ENCODE measurements at places on chromosomes 2 and 18.

DNA sequence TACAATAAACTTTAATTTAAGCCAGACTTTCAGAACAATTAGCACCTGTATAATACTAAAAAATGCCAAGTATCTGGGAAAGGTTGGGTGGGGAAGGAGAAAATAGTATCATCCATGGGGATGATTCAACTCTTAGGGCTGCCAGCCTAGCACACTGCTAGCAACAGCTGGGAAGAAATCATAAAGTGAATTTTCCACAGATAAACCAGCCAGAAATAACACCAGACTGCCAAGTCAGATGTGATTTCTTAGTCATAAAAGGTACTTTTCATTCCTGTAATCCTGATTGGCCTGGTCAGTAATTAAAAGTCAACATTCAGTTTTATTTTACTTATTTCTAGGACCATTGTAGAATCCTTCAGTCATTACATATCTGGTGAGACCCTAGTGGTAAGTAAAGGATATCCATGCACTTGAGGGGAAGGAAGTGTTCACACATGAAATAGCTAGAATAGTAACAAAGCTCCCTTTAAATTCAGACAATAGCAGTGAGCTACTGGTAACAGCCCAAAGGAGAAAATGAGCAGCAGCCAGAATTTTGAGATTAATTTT lies 59.4 kb downstream of the LIMS1 start:
- no peak for DNase-seq

DNA sequence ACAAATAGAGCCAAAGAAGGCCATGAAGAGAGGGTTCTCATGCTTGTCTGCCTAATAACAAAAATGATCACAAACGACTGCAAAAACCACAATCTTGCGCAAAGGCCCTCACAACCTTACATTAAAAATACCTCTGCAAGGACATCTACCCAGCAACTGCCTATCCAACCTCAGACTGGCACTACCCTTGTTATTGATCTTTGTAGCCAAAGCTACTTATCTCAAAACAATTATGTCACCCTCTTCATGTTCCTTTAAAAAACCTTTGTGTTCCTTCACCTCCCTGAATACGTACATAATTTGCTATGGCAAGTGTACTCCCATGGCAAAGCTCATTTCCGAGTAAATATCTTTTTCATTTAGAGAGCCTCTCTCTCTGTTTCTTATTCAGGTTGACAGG lies 44.1 kb downstream of the TMEM163 start:
- DNase-seq: no peak

DNA sequence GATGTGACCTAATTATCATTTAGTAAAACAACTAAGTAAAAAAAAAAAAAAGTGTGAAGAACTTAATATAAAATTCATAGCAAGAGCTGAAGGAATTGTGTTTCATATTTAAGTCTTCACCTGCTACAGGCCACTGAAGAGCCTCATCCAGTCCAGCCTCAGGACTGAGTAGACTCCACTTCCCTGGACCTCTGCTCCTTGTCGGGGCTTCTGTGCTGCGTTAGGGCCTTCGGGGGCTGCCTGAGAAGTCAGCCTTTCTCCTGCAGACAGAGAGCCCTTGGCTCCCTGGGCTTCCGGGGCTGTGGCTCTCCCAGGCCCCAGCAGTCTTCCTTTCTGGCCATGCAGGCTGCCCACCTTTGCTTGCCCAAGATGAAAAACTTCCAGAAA lies 95.5 kb downstream of the MTCL1 start:
- no peak for DNase-seq

- no peak for DNase-seq
These were observed 17.8 kb upstream of the KLHL30 start for GRCh38 chr2:238120463-238121298.

DNA sequence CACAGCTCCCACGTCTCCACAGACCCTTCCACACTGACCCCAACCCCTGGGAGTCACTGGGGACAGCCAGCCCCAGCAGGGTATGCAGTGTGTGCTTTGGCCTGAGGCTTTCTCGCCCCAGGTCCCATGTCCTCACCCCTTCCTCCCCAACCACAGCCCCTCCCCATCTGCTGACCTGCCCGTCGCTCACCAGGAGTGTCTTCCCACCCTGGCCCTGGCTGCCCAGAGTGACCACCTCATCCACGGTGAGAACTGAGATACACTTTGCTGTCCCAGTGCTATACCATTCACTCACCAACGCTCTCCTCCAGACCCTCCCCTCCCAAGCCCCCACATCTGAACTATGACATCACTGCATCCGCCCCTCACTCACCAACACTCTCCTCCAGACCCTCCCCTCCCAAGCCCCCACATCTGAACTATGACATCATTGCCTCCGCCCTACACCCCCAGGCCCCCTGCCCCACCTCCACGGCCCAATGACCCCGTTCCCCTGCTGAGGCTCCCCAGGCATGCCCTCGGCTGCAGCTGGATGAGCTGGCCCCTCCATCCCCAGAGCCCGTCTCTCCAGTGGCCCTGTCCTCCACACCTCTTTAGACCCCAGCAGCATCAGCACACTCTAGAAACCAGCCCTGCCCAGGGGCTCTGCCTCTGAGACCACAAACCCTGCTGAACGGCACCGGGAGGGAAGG lies 55.2 kb downstream of the ANKMY1 start:
- DNase-seq: no peak

DNA sequence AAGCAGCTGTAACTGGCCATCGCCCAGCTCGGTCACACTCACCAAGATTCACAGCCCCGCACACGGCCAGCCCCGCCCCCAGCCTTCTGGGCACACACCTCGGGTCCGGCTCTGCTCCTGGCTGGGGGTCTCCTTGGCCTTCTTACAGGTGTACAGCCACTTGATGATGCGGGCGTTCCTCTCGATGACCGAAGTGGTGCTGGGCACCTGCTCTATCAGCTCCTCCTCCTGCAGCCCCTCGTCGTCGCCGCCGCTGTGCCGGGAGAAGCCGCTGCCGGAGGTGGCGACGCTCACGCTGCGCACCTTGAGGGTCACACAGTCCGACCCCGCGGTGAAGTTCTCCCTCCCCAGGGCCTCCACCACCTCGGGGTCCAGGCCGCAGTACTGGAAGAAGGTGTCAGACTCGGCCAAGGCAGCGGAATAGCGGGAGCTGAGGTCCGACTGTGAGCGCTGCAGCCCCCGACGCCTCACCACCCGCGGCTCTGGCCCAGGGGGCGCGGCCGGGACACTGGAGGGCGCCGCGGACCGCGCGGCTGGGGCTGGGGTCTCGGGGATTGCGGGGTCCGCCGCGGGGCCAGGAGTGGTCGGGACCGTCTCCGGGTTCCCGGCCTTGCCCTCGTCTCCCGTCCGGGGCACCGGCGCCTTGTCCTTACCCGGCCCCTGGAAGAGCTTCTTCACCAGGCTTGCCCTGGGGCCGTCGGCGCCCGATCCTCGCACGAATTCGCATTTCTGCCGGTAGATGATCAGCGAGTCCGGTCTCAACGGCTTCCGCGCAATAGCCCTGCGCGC lies 769 bp downstream of the FAM110C start:
- DNase-seq: no peak

DNA sequence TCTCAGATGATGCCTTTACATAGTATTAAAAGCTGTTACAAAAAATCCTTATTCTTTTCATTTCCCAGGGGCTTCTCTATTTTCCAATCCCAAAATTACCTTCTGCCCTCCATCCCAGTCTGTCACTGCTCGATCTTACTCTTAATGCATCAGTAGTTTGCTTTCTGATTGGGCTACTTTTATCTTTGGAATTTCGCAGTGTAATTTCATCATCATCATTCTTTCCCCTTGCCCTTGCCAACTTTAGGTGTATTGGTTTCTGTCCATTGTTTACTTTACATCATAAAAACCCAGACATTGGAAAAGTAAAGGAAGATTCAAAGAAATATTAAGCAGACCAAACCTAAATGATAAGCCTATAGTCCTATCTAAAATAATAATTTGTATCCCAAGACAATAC lies 457.2 kb downstream of the PIK3C3 start:
- DNase-seq: no peak

- DNase-seq: no peak
These were observed 2.0 kb upstream of the HS1BP3 start for GRCh38 chr2:20652673-20653575.

- DNase-seq: no peak
These were observed 2.6 kb downstream of the TMEM131 start for GRCh38 chr2:97992836-97993825.

DNA sequence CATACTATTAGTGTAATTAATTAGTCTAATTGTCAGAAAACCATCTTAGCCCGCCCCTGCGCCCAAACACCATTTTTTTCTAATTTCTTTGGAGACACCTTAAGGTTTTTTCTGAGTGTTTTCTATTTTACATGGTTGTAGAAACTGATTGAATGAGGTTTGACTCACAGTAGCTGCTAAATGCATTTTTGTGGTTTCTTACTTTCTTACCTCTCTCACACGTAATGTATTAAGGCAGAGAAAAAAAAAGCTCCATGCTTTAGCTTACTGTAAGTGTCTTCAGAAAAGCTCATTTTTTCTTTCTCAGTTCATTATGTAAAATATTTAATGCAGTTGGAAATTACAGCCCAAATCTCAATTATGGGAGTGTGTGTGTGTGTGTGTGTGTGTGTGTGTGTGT lies 548.5 kb upstream of the LRRTM4 start:
- no peak for DNase-seq

- DNase-seq: no peak
These were observed 145.3 kb upstream of the SMAD7 start for GRCh38 chr18:49096021-49096420.

- no peak for DNase-seq
These were observed 39.9 kb downstream of the ZNF516 start for GRCh38 chr18:76455003-76455676.

DNA sequence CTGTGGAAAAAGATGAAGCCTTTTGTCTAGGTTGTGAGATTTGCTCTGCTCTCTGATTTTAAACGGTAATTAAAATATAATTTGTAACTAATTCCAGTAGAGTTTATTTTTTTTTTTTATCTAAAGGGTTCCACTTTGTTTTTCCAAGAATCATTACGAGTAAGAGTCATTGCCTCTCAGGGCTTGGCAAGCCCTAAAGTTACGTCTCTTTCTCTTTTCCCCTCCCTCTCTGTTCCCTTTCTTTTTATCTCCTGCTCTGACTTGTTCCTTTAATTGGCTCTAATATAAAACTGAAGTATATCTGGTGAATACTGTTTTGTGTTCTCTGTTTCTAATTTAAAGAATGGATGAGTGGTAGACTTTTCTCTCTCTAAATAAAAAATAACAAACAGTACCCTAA lies 75.8 kb downstream of the CALCRL start:
- DNase-seq: no peak

DNA sequence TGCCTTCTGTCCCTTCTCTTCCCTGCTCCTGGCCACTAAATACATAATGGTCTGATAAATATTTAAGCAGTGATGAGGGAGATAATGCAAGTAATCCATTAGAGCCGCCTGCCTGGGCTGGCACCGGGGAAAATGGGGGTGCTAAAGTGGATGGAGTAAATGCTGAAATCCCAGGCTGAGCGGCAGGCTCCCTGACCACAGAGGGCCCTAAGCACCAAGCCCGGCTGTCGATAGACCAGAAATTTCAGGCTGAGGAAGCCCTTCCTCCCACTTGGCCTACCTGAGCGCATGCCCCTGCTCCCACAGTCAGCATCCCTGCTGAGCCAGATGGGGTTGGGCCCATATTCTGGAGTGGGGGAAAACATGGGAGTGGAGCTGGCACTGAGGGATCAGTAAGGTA lies 197.5 kb upstream of the SKOR2 start:
- no peak for DNase-seq

GRCh38 chr2:239166201-239166834 lies 234.5 kb downstream of the HDAC4 start:
- DNase-seq: no peak

- no peak for DNase-seq
These were observed 101.1 kb upstream of the NCK2 start for GRCh38 chr2:105643405-105644173.

GRCh38 chr2:229596796-229597195 lies 117.6 kb downstream of the DNER start:
- no peak for DNase-seq

- DNase-seq: no peak
These were observed 31.1 kb downstream of the SLC40A1 start for GRCh38 chr2:189549449-189549832.

- no peak for DNase-seq
These were observed 36.8 kb upstream of the PLEKHM3 start for GRCh38 chr2:208062113-208062512.

- DNase-seq: no peak
These were observed 208.1 kb downstream of the BABAM2 start for GRCh38 chr2:28098501-28099225.

GRCh38 chr18:60643009-60643408 lies 270.4 kb upstream of the MC4R start:
- no peak for DNase-seq

- no peak for DNase-seq
These were observed 41.8 kb downstream of the PTCD3 start for GRCh38 chr2:86147793-86148192.

- DNase-seq: no peak
These were observed 595 bp downstream of the PARD6G start for GRCh38 chr18:80246445-80247392.

DNA sequence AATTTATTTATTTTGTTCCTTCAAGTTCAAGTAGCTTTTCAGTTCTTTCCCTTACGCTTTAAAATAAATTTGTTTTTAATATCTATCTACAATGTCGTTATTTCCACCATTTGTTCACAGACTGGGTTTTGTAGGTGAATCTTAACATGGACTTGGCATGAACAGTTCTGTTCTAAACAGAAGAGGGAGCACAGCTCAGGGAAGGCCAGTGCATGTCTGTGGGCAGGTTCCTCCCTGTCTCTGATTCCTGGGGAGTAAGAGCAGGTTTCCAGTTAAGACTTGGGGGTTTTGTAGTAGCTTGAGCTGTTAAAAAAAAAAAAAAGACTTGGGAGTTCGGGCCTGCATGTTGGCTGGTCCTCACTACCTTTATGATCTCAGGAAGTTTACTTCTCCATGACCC lies 11.1 kb downstream of the TTL start:
- DNase-seq: no peak

DNA sequence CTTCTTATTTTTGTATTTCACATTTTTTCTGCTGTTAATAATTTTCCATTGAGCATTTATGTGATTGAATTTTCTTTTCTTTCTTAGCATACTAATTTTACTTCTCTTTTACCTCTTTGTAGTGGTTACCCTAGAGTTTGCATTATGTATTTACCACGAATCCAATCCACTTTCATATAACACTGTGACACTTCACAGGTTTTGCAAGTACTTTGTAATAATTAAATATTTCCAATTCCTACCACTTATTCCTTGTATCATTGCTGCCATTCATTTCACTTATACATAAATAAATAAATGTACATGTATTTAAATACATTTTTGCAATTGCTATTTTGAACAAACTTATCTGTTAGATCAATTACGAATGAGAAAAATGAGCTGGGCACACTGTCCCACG lies 110.8 kb downstream of the TGIF1 start:
- no peak for DNase-seq

DNA sequence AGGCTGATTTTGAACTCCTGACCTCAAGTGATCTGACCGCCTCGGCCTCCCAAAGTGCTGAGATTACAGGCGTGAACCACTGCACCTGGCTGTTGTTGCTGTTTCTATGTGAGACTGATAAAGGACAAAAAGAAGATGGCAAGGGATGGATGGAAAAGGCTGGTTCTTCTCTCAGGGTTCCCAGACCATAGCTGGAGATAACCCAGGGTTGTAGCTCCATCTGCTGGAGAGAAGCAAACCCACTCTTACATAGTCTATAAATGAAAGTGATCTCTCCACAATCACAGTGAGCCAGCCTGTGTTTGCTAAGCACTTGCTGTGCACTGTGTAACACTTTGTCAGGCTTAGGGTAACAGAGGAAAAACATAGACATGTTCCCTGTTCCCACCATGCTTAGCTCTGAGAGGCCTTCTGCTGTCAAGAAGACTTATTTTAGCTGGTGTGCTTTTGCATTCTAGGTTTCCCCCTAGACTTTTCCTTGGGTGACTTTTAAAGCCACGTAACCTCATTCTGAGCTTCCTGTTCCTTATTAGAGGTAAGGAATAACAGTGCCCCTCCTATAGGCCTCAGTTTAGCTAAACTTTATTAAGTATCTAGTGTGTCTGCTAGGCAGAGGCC lies 49.7 kb downstream of the LIMS1 start:
- DNase-seq: peak; percentile 25
